GM12892 (cell line): ENCODE measurements at places on chromosomes 3 and 15.

DNA sequence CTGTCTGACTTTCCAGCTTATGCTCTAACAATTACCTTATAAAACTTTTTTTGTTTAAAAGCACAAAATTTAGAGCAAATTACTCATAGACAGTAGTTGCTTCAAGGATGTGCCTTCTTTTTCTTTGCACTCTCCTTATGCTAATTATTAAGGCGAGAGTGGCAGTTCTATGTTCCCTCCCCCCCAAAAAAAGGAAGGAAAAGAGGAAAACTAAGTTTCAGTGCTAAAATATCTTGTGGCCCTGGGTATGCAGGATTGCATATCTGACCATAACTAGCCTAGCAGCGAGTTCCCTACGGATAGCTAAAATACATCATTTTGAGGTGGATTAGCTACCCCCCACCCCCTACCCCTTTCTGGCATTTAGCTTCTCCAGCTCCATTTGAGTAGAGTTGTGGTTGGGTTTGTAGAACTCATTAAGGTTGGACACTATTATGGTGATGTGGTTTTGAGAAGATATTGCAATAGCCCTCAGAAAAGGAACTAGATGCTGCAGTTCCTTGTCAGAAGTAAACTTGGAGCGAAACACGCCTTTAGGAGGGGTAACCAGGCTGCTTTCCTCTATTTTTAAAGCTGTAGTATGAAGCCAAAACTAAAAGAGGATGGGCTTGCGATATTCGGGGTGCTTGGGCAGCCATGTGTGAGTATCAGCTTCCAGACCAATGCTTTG lies 174.6 kb downstream of the AKAP13 start:
- no peak for DNase-seq

- DNase-seq: no peak
Observed at GRCh38 chr3:159620873-159621272, 367.8 kb upstream of the IL12A start.

DNA sequence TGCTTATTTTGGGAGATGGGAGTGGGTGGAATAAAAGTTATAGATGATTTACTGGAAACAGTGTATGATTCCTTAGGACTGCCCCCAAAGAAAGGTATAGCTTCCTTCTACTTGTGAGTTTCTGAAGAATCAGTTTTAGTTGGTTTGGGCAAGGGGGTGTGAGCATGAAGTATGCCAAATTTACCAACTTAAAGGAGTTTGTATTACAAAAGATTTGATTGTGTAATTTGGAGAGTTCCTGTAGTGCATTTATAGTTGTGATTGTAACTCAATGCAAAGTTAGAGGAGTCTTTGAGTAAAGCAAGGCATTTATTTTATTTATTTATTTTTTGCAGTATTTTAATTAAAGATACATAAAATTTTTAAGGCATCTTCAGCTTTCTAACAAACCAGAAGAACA lies 42.8 kb downstream of the TSC22D2 start:
- DNase-seq: no peak

DNA sequence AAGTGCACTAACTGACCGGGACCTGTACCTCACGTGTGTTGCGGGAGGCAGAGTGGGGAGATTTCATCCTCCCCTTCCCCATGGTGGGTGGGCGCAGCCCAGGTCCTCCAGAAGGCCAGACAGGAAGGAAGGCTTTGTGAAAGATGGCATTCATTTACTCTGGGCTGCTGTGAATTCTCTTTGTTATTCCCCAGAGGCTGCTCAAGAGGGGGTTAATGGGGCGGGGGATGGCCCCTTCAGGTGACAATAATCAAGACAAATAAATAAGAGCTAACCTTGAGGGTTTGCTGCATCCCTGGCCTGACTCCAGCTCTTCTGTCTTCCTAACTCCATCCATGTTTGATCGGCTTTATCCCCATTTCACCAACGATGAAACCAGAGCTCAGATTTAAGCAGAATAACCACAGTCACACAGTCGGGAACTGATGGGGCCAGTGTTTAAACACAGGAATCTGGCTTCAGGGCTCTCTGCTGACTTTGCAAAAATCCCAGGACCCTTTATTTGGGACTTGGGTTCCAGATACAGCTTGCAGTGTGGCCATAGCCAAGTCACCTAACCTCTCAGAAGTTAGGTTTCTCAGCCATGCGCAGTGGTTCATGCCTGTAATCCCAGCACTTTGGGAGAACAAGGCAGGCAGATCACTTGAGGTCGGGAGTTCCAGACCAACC lies 16.5 kb downstream of the PIF1 start:
- no peak for DNase-seq

- no peak for DNase-seq
Observed at GRCh38 chr15:91921843-91922198, 68.3 kb downstream of the SLCO3A1 start.

- DNase-seq: no peak
Observed at GRCh38 chr15:51775967-51776816, 24.8 kb downstream of the TMOD2 start.

- DNase-seq: no peak
Observed at GRCh38 chr3:113438224-113438623, 3.1 kb downstream of the CFAP44 start.

DNA sequence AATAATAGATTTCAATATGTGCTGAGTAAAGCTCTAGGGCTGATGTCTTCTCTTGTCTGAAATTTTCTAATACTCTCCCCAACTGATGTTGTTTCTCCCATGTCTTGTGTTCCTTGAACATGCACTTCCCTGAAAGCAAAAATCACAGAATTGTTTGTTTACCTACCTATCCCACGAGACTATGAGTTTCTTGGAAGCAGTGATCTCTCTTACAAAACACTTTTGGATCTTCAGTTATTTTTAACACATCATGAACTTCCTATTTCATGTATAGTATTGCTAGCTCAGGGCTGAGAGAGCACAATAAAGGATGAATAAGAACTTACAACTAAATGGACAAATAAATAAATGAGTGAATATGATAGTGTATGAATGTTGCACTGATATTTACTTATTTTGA lies 365.0 kb downstream of the ROBO2 start:
- no peak for DNase-seq

GRCh38 chr3:183161552-183162336 lies 790 bp downstream of the LAMP3 start:
- DNase-seq: peak; percentile 42

DNA sequence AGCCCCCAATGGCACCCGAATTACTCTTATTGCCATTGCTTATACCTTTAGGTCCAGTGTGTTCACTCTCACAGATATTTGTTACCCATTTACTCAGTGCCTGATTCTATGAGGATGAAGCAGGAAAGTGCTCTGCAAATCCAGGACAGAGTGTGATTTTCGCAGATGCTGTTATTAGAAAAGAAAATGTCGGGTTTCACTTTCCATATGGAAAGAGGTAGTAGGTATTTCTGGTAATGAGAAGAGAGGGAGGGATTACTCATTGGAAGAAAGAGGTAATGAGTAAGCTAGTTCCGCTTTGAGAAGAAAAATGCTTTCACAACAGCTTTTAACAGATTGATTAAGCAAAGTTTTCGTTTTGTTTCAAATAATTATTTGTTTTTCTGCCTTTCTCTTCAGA lies 336.3 kb upstream of the CFAP20DC start:
- peak; percentile 28 for DNase-seq

GRCh38 chr15:48584812-48585563 lies 60.5 kb downstream of the FBN1 start:
- DNase-seq: no peak

GRCh38 chr15:98776607-98777281 lies 128.4 kb downstream of the IGF1R start:
- DNase-seq: no peak

GRCh38 chr3:192840143-192840836 lies 77.4 kb downstream of the MB21D2 start:
- no peak for DNase-seq

DNA sequence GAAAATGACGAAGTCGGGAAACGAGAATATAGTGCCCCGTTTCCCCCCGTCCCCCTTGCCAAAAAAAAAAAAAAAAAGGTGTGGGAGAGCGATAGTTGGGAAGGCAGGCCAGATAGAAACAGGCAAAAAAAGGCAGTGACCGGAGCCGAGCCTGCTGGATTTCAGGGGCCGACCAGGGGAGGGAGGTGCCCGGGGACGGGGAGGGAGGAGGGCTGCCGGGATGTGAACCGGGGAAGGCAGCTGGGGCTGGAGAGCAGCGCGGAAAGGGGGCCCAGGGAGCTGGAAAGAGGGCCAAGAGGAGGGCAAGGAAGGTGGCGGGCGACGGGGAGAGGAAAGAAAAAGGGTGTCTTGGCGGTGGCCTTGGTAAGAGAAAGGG lies 837 bp downstream of the LRRN1 start:
- no peak for DNase-seq

- DNase-seq: no peak
Observed at GRCh38 chr15:96336596-96337364, 6.3 kb downstream of the NR2F2 start.

GRCh38 chr3:35338186-35338585 lies 301.1 kb upstream of the ARPP21 start:
- DNase-seq: no peak

DNA sequence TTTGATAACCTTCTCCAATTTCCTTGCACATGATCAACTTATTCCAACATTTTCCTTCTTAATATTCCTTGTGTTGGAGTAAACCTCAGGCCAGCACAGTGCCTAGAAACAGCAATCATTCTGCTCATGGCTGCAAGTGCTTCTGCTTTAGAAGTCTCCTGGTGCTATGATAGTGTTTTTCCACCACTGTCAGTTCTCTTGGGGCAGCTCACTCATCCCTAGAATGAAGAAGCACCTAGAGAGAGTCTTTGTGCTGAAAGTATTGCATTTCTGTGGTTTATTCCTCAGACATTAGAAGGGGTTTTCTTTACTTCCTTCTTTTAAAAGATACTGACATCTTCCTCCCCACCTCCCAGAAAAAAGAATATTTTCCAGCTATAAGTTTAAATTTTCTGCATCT lies 183.5 kb downstream of the RYR3 start:
- DNase-seq: no peak

DNA sequence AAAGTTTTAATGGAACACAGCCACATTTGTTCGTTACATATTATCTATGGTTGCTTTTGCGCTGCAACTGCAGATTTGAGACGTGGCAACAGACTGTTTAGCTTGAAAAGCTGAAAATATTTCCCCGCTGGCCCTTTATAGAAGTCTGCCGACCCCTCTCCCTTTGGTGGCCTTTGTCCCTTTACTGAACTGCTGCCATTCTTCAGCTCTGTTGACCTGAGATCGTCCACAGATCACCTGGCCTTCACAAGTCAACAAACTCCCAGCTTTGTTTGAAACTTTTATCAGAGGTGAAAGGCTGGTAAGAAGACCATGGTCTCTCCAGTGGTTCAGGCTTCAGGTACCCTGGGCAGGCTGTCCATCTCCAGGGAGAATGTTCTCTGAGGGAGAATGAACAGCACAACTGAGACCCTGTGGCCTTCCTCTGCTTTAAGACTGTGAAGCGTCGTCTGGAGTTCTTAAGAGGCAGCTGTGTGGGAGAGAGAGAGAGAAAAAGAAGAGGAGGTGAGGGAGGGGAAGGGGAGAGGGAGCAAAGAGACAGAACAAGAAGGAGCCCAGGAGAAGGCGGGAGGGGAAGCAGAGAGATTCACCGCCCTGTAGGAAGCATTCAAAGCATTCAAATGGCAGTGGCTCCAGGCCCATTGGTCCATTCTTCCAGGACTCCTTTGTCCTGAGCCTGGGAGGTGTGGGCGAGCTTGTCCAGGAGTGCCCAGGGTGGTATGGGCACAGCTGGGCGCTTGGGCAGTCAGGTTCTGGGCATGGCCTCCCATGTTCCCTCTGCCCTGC lies 53.7 kb upstream of the INSYN1 start:
- DNase-seq: no peak

- no peak for DNase-seq
Observed at GRCh38 chr3:64677961-64678716, 9.7 kb downstream of the ADAMTS9 start.

DNA sequence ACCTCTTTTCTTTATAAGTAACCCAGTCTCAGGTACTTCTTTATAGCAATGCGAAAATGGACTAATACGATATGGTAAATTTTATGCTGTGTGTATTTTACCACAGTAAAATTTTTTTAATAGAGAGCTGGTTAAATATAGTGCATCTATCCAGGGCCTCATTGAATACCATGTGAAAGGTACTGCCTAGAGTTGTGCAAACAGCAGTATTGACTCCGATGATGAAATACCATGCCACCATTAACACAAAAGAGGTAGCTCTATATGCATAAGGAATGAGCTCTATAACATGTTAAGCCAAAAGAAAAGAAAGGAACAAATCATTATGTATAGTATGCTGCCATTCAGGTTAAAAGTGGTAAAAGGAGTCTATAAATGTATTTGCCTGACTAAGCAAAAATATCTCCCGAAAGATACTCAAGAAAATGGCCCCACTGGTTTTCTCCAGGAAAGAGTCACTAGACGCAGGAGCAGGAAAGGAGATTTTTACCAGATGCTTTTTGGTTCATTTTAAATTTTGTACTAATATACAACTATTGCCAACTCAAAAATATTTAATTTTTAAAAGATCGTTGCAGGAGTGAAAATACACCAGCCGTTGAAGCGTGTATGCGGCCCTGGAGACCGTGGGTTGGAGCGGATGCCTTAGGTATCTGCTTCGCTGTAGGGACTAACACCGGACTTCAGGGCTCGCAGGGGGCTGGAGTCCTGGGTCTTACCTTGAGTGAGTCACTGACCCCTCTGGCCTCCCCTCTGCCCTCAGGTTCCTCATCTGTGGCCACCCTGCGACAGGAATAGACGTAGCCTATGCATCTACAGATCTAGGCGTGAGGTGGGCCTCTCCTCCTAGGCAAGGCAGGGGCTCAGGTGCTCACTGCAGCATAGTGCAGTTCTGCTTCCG lies 120.1 kb downstream of the CHSY1 start:
- DNase-seq: no peak

- no peak for DNase-seq
Observed at GRCh38 chr3:186032321-186032720, 76.6 kb downstream of the ETV5 start.

DNA sequence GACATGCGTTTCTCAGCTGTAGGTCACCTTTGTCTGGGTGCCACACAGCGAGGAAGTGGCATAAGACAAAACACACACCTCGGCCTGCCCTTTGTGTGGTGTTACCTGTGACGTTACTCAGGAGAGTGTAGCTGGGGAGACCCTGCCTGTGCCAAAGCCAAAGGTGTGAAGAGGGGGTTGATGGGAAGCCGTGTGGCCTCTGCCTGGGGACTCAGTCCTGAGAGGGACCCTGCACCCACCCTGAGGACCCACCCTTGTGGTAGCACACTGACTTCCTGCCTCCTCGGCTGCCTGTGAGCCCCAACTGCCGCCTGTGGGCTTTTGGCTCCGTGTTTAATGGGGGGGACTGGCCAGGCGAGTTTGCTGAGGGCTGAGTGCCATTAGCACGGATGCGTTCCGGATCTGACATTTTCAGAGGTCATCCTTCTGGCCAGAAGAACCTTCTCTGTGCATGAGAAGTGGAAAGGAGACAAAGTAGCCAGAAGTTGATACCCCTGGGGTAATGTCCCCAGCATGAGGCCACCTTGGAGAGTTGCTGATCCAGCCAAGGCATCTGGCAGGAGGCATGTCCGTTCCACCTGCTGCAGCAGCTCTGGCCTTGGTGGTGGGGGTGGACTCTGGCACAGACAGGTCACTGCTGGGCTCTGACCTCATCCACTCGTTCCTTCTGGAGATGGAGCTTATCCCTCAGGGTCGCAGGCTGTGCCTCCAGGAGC lies 51.8 kb upstream of the FURIN start:
- no peak for DNase-seq
